ENCODE measurements at places on chromosomes 3 and 15.

GRCh38 chr3:78870484-78870883 is 897.3 kb downstream of the ROBO1 start:
- no peak for DNase-seq

GRCh38 chr3:172847292-172847691 is 96.8 kb downstream of the ECT2 start:
- DNase-seq: no peak

GRCh38 chr3:107699682-107700081 is 176.9 kb downstream of the BBX start:
- no peak for DNase-seq

DNA sequence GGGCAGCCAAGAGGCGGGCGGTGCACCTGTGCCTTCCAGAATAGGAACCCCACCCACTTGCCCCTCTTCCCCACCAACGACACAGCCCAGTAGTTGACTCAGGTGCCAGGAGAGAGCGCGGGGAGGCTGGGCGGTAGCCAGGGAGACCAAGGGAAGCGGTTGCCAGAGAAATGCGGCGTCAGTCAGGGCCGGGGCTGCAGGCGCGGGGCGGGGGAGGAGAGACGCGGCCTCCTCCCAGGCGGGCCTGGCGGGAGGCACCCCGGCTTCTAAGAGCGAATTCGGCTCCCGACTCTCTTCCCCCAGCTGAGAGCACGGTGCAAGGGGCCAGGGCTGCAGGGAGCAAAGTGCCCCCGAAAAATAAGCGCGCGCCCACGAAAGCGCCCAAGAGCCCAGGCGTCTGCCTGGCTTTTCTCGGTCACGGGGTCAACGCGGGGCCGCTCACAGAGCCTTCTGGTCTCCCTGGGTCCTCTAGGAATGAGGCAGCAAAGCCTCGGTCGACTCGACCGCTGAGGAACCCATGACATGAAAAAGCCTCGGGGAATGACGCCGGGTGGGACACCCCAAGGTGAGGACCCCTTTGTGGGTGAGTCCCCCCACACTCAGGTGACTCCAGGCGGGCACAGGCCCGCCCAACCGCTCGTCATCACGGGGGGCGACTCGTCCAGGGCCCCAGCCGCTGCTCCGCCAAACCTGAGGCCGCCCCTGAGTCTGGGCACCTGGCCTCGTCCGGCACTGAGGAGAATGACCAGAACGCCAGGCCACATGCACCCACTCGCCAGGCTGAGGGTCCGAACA is 716 bp downstream of the CPEB1 start:
- peak; percentile 45 for DNase-seq

GRCh38 chr15:40600956-40601355 is 6.9 kb downstream of the KNL1 start:
- DNase-seq: no peak

GRCh38 chr3:120338517-120338916 is 10.6 kb downstream of the LRRC58 start:
- DNase-seq: no peak

- DNase-seq: no peak
Measured at GRCh38 chr3:100740207-100740606, 30.9 kb downstream of the TFG start.

DNA sequence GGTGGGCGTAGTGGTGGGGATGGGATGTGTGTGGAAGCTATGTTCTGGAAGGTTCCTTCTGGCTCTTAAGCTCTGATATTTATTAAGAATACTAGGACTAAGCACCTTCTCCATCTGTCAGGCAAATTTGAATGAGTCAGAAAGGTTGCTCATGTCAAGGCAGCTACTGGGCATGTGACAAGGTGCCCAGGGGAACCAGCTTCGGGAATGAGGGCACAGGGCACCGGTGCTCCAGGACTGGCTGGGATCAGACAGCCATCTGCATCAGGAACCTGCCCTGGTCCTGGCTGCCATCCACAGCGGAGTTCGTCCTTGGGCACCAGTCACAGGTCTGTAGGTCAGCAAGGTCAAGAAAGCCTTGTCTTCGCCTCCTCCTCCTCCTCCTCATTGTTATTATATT is 32.5 kb downstream of the CA12 start:
- DNase-seq: peak; percentile 74

GRCh38 chr3:142651711-142652110 is 55.5 kb downstream of the PLS1 start:
- DNase-seq: no peak

DNA sequence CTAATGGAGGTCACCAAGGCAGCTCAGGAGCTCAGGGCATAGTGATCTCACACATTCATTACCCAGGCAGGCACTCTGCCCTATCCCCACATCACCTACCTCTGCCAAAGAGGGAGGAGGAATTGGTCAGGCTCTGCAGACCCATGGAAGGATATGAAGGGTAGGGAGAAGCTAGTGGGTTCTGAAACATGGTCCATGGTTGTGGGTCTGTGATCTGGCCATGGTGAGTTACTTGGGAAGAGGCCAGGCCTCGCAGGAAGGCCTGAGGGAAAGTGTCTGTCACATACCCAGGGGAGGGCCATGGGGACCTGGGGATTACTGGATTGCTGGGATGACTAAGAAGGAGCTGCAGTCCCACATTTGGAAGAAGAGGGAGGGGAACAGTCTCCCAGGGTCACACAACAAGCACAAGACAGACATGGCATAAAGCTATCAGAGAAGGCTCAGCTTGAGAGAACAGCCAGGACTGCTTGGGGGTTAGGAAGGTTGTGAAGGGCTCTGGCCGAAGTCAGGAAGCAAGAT is 1.4 kb upstream of the PRSS50 start:
- DNase-seq: no peak

- DNase-seq: no peak
Measured at GRCh38 chr3:42659451-42660130, 6.1 kb downstream of the ZBTB47 start.

GRCh38 chr15:92819278-92820235 is 80.6 kb upstream of the CHD2 start:
- no peak for DNase-seq

DNA sequence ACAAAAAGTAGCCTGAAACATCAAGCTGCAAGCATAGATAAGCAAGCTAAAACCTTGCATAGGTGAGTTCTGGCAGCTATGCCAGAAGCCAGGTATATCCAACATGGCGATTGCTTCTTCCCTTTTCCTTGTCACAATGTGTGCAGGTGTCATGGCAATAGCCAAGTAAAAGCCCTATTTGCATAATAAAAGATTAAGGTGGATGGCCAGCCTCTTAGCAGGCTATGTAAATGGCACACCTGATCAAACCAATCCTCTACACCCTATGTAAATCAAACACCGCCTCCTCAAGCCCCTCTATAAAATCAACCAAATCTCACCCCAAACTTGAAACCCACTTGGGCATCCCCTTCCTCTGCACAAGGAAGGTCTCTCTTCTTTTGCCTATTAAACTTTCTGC is 366.8 kb downstream of the VGLL3 start:
- no peak for DNase-seq

DNA sequence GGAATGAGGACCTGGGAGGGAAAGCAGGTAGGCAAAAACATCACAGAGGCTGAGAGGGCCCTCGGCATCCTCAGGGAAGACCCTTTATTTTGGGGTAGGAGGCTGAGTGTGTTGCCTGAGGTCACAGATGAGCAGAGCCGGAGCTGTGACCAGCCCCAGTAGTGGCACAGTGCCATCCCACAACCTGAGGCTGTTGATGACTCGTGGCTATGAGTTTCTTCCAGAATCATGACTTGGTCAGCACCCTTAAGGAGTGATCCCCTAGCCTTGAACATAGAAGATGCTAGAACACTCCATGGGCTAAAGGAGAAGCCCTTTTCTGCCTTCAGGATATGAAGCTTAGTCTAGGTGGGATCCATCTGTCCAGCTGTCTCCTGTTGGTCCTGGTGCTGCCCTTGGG is 19.5 kb upstream of the CXCR6 start:
- no peak for DNase-seq

DNA sequence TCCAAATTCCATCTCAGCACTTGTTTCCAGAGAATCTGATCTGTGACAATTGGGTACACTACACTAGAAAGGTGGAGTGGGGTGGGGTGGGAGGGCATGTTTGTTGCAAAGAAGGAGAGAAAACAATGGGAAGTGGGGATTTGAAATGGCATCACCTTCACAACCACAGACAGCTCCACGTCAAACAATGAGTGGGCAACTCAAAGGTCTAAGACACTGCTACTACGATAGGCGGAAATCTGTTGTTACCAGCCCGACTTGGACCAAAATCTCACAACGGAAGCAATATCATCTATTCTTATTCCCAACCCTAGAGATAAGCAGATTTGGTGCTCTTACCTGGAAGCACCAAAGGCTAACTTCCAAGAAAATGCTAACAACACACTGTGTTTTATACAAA is 3.3 kb downstream of the CYP19A1 start:
- no peak for DNase-seq

GRCh38 chr3:13111873-13112520 is 38.8 kb upstream of the IQSEC1 start:
- DNase-seq: peak; percentile 83

GRCh38 chr3:88882121-88882520 is 225.3 kb upstream of the EPHA3 start:
- DNase-seq: no peak

- no peak for DNase-seq
Measured at GRCh38 chr3:165526367-165526766, 310.9 kb downstream of the BCHE start.

GRCh38 chr15:67124111-67124510 is 58.7 kb downstream of the SMAD3 start:
- DNase-seq: no peak

DNA sequence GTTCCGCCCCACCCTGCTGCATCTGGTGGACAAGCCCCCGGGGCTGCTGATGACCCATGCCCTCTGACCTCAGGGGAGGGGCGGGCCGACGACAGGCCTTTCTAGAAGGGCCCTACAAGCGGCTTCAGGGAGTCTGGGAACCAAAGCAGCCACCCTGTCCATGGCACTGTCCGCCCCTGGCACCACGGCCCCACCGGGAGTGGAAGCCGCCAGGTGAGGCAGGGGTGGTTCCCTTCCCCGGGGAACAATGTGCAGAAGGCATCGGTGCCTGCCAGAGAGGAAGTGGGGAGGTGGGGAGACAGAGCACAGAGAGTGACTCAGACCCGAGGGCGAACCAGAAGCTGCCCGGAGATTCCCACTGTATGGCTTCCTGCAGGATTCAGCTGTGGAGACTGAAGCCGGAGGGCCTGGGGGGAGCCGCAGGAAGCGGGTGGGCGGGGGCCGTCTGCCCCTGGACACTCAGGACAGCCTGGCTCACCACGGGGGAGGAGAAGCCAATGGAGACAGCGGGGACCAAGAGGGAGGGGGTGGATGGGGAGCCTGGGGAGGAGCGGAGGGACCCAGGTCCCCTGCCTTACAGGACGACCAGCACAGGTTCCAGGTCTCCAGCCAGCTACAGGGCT is 134.0 kb downstream of the TPRA1 start:
- no peak for DNase-seq

DNA sequence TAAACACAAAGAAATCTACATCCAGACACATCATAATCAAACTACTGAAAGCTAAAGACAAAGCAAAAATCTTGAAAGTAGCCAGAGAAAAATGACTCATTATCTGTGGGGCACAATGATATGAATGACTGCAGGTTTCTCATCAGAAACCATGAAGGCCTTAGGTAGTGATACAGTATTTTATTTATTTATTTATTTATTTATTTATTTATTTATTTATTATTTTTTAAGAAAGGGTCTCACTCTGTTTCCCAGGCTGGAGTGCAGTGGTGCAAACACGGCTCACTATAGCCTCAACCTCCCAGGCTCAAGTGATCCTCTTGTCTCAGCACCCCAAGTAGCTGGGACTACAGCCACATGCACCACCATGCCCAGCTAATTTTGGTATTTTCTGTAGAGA is 15.2 kb downstream of the CCK start:
- no peak for DNase-seq
